Activated CD4-positive, alpha-beta memory T cell treated with anti-CD3 and anti-CD28 coated beads, Interleukin-2, amount 10 ng/mL, durations not matched to agents 7 days and 5 days (primary cell): ENCODE measurements at places on chromosomes 5 and 9. TPM values are rescaled to one million over a fixed set of nuclear protein-coding genes. Genes with fewer than 3 reads are reported as not detected.

GRCh38 chr5:172583931-172584511 is 57.0 kb upstream of the NEURL1B start:
- no peak overlapping the region for H3K4me3 ChIP-seq
- no peaks in the 10 kb centered on the region for H3K36me3 ChIP-seq
- no peaks in the 10 kb centered on the region for H3K4me1 ChIP-seq
- H3K27me3 ChIP-seq = peaks cover 19% of the 10 kb centered on the region
- DNase-seq = no peak

- peaks cover 9% of the 10 kb centered on the region for H3K4me1 ChIP-seq
- H3K4me3 ChIP-seq = no peak overlapping the region
- peaks cover 53% of the 10 kb centered on the region for H3K36me3 ChIP-seq
- DNase-seq = no peak
- H3K27me3 ChIP-seq = no peaks in the 10 kb centered on the region
Measured at GRCh38 chr9:124879226-124879625, 17.3 kb downstream of the ARPC5L start.

- no peaks in the 10 kb centered on the region for H3K36me3 ChIP-seq
- H3K4me3 ChIP-seq = no peak overlapping the region
- DNase-seq = no peak
- no peaks in the 10 kb centered on the region for H3K27me3 ChIP-seq
- H3K27ac ChIP-seq = no peak overlapping the region
Measured at GRCh38 chr5:12330993-12331588, 426.8 kb upstream of the CTNND2 start.

GRCh38 chr9:116490321-116490720 is 196.8 kb upstream of the TRIM32 start:
- H3K36me3 ChIP-seq = no peaks in the 10 kb centered on the region
- H3K4me1 ChIP-seq = no peaks in the 10 kb centered on the region
- no peak overlapping the region for H3K27ac ChIP-seq
- DNase-seq = no peak

DNA sequence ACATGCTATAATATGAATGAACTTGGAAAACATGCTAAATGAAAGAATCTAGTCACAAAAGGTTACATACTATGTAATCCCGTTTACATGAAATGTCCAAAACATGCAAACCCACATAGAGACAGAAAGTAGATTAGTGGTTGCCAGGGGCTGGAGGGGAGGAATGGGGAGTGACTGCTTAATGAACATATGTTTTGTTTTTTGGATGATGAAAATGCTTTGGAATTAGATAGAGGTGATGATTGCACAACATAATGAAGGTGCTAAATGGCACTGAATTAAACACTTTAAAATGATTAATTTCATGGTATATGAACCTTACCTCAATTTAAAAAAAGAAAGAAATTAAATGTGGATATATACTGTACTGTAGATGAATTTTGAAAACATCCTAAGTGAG is 17.6 kb upstream of the NDFIP1 start:
- H3K4me1 ChIP-seq = peaks cover 43% of the 10 kb centered on the region
- no peak overlapping the region for H3K4me3 ChIP-seq
- no peak overlapping the region for H3K27ac ChIP-seq
- no peaks in the 10 kb centered on the region for H3K27me3 ChIP-seq

DNA sequence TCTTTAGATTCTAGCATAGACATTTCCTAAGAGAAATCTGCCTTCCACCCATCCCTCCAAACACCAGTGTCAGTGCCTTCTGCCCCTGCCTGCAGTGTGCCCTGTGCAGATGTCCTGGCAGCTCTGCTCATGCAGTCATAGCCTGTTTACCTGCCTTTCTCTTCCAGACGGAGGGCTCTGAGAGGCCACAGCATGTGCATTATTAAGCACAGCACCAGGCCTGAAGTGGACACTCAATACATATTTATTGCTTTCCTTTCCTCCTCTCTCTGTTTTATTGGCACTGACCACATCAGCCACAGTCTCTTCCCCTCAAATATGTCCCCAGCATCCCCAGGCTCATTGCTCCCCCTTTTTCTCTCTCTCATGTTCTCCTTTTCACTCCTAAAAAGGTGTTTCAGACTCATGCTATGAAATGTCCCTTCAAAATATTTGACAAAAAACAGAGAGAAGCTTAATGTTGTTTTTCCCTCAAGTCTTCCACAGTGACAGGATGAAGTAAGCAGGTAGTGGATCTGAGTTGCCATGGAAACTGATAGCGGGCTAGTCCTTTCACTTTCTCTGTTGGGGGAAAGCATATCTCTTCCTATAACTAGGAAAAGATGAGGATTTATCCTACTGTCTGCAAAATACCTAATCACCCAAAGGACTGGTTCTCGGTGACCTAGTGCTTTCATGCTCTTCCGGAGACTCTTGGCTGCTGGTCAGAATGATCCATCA is 100.9 kb downstream of the ATP10B start:
- no peaks in the 10 kb centered on the region for H3K4me1 ChIP-seq
- H3K36me3 ChIP-seq = no peaks in the 10 kb centered on the region
- no peak overlapping the region for H3K4me3 ChIP-seq
- DNase-seq = no peak
- peaks cover under 1% of the 10 kb centered on the region for H3K27me3 ChIP-seq
- H3K27ac ChIP-seq = no peak overlapping the region

DNA sequence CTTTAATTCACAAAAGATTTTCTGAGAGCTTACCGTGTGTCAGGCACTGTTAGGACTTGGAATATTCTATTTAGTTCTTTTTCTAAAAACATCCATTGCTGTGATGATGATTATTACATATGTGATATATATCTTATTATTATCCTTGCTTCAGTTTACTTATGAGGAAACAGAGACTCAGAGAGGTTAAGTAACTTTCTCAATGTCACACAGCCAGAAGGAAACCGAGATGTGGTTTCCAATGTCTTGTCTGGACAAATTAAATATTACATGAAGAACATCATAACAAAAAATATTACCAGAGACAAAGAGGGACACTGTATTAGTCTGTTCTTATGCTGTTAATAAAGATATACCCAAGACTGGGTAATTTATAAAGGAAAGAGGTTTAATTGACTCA is 125.5 kb upstream of the DAP start:
- H3K36me3 ChIP-seq = no peaks in the 10 kb centered on the region
- H3K4me3 ChIP-seq = no peak overlapping the region
- H3K27ac ChIP-seq = no peak overlapping the region
- H3K27me3 ChIP-seq = no peaks in the 10 kb centered on the region

DNA sequence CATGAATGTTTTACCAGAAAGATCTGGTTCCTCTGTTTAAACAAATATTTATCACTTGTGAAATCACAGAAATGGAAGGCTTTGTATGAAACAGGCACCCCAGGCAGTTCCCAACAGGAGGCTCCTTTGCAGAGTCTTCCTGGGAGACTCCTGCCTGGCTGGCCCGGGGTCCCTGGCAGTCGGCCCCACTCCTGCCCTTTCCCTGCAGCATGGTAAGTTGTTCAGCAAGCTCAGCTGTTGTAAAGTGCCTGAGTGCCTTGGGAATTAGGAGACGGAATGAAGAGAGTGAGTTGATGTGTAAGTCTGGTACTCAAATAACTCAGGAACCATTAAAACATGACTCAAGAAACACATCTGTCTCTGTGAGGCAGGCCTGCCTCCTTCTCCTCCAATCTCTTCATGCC is 17.5 kb upstream of the LHFPL2 start:
- H3K4me1 ChIP-seq = no peaks in the 10 kb centered on the region
- H3K27ac ChIP-seq = no peak overlapping the region
- H3K4me3 ChIP-seq = no peak overlapping the region

DNA sequence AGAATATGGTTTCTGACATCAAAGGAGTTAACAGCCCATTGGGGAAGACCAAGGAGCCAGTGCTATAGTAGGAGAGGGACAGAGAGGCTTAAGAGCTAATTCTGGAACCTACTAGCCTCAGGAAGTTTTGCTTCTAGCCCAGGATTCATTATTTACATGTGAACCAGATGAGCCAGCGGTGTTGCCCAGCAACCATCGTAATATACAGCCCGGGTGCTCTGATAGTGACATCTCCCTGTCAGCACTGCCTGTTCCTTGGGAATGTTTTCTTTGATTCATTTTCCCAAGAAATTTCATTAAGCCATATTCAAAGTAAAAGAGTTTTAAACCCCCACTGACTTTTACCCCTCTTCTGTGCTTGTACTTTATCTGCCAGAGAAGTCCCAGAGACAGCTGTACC is 217.4 kb upstream of the ADAMTSL1 start:
- no peak overlapping the region for H3K27ac ChIP-seq
- DNase-seq = no peak
- peaks cover 7% of the 10 kb centered on the region for H3K27me3 ChIP-seq
- H3K36me3 ChIP-seq = no peaks in the 10 kb centered on the region

DNA sequence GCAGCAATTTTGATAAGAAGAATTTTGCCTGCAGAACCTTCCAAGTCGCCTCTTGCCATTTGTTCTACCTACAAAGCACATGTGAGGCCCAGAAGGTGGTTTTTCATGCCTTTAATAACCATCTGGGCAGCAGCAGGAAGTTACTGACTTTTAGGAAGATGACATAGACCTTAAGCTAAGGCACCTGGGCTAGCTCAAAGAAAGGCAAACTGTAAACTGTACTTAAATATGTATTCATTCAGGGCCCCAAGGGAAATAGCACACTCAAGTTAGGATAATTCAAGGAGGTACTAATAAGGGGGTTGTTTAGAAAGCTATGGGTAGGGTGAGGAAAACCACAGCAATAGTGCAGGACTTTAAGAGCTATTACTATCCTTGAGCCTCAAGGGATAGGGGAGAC is 57.3 kb upstream of the HSPB3 start:
- H3K36me3 ChIP-seq = no peaks in the 10 kb centered on the region
- no peak overlapping the region for H3K27ac ChIP-seq
- DNase-seq = no peak
- H3K4me1 ChIP-seq = no peaks in the 10 kb centered on the region

GRCh38 chr5:109805883-109806282 is 116.2 kb downstream of the MAN2A1 start:
- no peak for DNase-seq
- no peaks in the 10 kb centered on the region for H3K4me1 ChIP-seq
- peaks cover 36% of the 10 kb centered on the region for H3K36me3 ChIP-seq
- H3K27ac ChIP-seq = no peak overlapping the region

DNA sequence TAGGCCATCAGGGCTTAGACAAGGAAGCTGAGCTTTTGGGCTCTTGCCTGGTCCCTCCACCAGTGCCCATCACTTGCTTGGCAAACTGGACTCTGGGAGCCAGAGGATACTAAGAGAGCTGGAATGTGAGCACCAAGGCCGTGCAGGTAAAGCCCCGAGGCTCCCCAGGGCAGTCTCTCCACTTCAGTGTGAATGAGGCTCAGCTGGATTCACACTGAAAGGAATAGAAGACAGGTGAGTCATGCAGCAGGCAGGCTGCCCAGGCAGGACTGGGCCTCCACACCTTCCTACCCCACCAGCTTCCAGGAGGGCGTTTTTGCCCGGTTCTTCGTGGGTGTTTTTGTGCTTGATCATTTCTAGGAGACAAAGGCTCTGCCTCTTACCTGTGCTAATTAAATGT is 7.3 kb upstream of the CTSV start:
- DNase-seq = no peak
- no peak overlapping the region for H3K4me3 ChIP-seq
- H3K36me3 ChIP-seq = no peaks in the 10 kb centered on the region
- H3K27me3 ChIP-seq = peaks cover 38% of the 10 kb centered on the region
- H3K4me1 ChIP-seq = no peaks in the 10 kb centered on the region

- H3K36me3 ChIP-seq = no peaks in the 10 kb centered on the region
- no peak for DNase-seq
- no peak overlapping the region for H3K27ac ChIP-seq
- H3K4me1 ChIP-seq = no peaks in the 10 kb centered on the region
- H3K27me3 ChIP-seq = peaks cover 40% of the 10 kb centered on the region
Measured at GRCh38 chr9:32782476-32783167, 718 bp upstream of the TMEM215 start.

- H3K4me1 ChIP-seq = no peaks in the 10 kb centered on the region
- no peak overlapping the region for H3K4me3 ChIP-seq
- no peaks in the 10 kb centered on the region for H3K36me3 ChIP-seq
- no peaks in the 10 kb centered on the region for H3K27me3 ChIP-seq
- no peak overlapping the region for H3K27ac ChIP-seq
Measured at GRCh38 chr9:76292658-76293057, 101.6 kb downstream of the RFK start.

DNA sequence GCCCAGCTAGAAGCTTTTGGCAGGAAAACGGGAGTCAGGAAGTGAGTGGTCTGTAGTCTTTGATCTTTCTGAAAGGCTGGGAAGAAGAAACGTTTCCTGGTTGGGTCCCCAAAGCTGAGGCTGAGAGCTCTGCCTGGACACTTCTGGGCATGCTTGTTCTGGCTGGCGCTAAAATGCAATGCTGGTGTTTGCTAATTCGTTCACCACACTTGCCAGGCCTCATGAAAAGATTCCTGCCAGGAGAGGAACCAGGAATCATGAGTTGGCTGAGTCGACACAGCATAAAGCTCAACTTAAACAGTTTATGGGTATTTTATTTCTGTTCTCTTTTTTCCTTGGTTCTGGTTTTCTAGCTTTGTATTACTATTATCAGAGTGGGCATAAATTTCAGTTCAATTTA is 10.7 kb upstream of the PTGR1 start:
- no peak for DNase-seq
- H3K4me3 ChIP-seq = no peak overlapping the region
- H3K27me3 ChIP-seq = peaks cover 25% of the 10 kb centered on the region
- H3K36me3 ChIP-seq = no peaks in the 10 kb centered on the region
- H3K4me1 ChIP-seq = no peaks in the 10 kb centered on the region

DNA sequence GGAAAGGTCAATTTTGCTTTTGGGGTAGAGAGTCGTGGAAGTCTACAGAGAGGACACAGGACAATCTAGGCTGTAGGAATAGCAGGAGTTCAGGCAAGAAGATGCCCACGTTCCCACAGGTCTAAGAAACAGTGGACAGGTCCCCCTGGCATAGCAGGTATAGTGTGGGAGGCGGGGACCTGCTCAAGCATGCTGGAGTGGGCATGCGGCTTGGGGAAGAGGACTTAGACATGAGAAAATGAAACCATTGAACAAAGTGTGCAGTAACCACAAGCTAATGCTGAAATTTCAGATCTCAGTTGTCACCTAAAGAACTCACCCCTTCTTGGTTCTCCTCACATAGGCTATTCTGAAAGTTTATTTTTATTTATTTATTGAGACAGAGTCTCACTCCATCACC is 142.8 kb upstream of the EFNA5 start:
- H3K36me3 ChIP-seq = no peaks in the 10 kb centered on the region
- peaks cover 7% of the 10 kb centered on the region for H3K27me3 ChIP-seq
- H3K4me1 ChIP-seq = no peaks in the 10 kb centered on the region
- no peak for DNase-seq
- no peak overlapping the region for H3K27ac ChIP-seq

GRCh38 chr5:44536650-44537260 is 147.5 kb upstream of the FGF10 start:
- no peaks in the 10 kb centered on the region for H3K4me1 ChIP-seq
- DNase-seq = no peak
- no peak overlapping the region for H3K27ac ChIP-seq
- H3K36me3 ChIP-seq = no peaks in the 10 kb centered on the region

GRCh38 chr9:34568774-34569173 is 20.8 kb downstream of the CNTFR start:
- H3K4me1 ChIP-seq = no peaks in the 10 kb centered on the region
- no peak overlapping the region for H3K4me3 ChIP-seq
- H3K27ac ChIP-seq = no peak overlapping the region
- H3K36me3 ChIP-seq = no peaks in the 10 kb centered on the region

- peak overlapping the region; percentile 61 for H3K27ac ChIP-seq
- peaks cover 17% of the 10 kb centered on the region for H3K4me1 ChIP-seq
- no peaks in the 10 kb centered on the region for H3K27me3 ChIP-seq
Measured at GRCh38 chr5:126508251-126508961, 85.2 kb downstream of the GRAMD2B start.

Gene LCN12
- 2.9 TPM for total RNA-seq

Gene PLPPR1
- total RNA-seq = not detected

Gene GPR21
- 0.88 TPM for total RNA-seq

Gene PRDM12
- not detected for total RNA-seq

Gene ARSI
- total RNA-seq = not detected

Gene IL13
- total RNA-seq = 32.9 TPM

Gene SLC6A7
- total RNA-seq = not detected

Gene IL5
- total RNA-seq = 2.6 TPM
